ENCODE measurements at places on chromosomes 11 and 22.

- no peak for DNase-seq
These were observed 458.0 kb upstream of the ARHGAP42 start for GRCh38 chr11:100229086-100229485.

- no peak for DNase-seq
These were observed 367.0 kb upstream of the CADM1 start for GRCh38 chr11:115871161-115871760.

GRCh38 chr22:39917776-39918495 is 17.1 kb downstream of the GRAP2 start:
- no peak for DNase-seq

GRCh38 chr11:19366992-19367709 is 126.4 kb upstream of the E2F8 start:
- no peak for DNase-seq

GRCh38 chr11:94641167-94641761 is 74.1 kb downstream of the PIWIL4 start:
- no peak for DNase-seq

DNA sequence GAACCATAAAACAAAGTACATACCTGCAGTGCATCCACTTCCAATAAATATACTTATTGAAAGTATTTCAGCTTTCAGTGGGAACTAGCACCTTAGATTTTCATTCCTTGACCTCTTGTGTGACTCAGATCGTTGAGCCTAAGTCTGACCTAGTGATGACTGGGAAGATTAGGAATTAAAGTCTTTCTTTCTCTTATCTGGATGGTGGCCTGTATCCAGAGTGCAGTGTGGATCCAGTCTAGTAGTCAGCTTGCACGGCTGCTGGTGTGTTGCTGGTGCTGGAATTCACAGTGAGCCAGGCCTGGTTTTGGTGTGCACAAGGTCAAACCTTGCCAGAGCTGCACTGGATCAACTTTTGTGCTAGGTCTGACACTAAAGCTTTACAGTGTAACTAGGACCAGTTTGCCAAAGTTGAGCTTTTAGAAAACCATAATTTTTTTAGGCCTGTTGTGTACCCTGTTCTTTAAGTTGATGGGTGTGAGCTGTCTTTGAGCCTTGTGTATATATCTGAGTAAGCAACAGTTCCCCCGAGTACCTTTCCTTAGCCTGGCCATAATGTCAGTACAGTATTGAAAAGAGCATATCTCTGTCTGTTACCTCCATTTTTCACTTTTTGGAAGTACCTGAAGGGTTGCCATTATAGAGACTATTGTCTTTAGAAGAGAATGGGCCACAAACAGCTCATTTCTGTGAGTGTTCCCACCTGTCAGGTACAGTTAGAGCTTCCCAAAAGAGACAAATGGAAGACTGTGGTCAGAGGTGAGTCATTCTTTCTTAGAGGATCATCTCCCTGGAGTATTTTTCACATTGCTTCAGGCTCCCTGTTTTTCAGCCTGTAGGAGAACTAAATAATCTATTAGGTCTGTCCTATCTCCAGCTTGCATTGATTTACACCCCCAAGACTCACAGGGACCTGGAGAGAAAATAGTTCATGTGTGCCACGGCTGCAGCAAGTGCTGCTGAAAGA is 89.8 kb downstream of the ALX4 start:
- no peak for DNase-seq

GRCh38 chr22:47813661-47814060 is 1051.2 kb downstream of the TBC1D22A start:
- DNase-seq = no peak

DNA sequence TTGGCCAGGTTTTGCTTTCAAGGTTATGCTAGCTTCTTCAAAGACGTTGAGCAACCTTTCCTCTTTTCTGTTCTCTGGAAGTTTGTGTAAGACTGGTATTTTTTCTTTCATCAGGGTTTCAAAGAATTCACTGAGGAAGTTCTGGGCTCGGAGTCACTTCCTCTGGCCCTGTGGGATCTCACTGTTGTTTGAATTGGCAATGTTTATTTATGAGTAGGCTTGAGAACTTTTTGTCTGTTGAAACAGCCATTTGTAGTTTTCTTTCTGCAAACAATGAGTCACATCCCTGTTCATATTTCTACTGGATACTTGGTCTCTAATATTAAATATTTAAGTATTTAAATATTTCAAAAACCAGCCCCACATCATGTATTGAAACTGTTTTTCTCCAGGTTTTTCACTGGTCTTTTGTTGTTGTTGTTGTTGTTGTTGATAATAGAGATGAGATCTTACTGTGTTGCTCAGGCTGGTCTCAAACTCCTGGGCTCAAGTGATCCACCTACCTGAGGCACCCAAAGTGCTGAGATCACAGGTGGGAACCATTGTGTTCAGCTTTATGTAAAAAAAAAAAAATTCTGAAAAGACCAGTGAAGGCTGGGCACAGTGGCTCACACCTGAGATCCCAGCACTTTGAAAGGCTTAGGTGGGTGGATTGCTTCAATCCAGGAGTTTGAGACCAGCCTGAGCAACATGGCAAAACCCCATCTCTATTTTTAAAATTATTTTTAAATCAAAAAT is 26.9 kb downstream of the SUSD2 start:
- DNase-seq = no peak

DNA sequence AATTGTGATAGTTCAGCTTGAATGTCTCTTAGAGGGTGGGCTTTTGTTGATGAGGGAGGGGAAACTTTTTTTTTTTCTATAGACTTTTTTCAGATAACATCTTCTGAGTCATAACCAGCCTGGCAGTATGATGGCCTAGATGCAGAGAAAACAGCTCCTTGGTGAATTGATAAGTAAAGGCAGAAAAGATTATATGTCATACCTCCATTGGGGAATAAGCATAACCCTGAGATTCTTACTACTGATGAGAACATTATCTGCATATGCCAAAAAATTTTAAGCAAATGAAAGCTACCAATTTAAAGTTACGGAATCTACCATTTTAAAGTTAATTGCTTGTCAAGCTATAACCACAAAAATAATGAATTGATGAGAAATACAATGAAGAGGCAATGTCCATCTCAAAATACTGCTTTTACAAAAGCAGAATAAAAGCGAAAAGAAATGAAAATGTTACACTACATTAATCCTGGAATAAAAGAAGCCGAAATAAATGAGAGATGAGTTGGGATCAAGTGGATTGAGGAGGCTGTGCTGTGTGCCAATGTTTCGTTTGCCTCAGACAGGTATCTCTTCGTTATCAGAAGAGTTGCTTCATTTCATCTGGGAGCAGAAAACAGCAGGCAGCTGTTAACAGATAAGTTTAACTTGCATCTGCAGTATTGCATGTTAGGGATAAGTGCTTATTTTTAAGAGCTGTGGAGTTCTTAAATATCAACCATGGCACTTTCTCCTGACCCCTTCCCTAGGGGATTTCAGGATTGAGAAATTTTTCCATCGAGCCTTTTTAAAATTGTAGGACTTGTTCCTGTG is 3.9 kb downstream of the MALAT1 start:
- DNase-seq = no peak

DNA sequence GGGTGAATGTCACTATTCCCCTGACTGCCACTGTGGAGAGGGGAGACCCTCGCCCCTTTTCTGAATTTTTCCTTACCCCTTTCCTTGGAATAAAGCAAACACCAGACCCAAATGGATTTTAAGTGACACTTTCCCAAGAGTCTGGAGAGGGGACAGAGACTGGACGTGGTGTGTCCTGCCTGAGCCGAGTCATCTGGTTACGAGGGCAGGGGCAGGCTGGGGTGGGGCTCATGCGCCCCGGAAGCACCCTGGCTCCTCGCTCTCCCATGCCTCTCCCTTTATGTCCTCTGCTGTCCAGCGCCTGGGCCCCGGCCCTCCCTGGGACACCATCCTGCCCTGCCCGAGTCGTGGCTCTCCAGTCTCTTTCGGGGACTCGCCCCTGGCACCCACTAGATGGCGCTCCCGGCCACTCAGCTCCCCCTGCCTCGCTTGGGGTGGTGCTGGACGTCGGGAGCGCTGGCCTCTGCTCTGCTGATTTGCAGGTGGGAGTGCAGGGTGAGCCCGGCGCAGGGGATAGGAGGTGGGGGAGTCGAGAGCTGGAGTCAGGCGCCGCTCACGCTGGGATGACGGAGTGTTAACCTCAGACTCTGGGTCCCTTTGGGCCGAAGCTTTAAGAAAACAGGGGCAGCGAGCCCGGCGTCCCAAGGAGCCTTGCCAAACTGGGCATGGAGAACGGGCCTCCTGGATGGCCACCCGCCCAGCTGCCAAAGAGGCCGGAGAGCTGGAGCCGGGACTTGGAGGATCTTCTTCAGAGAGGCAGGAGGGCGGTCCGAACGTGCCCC is 89.8 kb downstream of the RPS6KA4 start:
- DNase-seq = peak; percentile 86

- DNase-seq = no peak
These were observed 26.6 kb upstream of the TTC12 start for GRCh38 chr11:113287801-113288200.

- no peak for DNase-seq
These were observed 5.5 kb upstream of the SELENOH start for GRCh38 chr11:57735619-57736298.

- no peak for DNase-seq
These were observed 16.9 kb downstream of the IL17RA start for GRCh38 chr22:17101475-17102296.

DNA sequence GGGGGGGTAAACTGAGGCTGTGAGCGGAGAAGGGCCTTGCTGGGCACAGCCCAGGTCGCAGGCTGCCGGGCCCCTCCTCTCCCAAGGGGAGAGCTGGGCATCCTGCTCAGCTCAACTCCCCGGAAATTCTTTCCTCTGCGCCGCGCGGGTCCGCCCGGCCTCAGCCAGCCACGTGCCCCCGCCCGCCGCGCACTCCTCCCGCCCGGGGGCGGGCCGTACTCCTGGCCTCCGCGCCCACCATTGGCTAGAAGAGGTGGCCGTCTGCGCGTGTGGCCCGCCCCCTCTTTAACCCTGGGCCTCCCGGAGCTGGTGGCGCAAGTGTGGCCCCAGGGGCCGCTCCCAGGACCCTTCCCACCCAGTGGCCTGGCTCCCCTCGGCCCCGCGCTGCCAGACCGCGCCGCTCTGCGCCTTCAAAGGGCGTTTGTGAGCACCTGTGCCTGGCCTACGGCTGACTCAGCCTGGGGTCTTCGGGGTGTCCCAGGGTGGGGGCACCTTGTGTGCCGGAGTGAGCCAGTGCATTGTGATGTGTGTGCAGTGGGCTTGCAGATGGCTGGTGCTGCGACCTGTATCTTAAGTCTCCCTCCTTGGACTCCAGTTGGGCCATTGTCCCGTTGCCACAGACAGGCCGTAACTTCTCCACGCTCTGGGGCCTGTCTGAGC is 2.0 kb downstream of the MRGPRF start:
- DNase-seq = peak; percentile 83
